ENCODE measurements at places on chromosomes 7 and 10. TPM values are rescaled to one million over a fixed set of nuclear protein-coding genes. Genes with fewer than 3 reads are reported as not detected.

DNA sequence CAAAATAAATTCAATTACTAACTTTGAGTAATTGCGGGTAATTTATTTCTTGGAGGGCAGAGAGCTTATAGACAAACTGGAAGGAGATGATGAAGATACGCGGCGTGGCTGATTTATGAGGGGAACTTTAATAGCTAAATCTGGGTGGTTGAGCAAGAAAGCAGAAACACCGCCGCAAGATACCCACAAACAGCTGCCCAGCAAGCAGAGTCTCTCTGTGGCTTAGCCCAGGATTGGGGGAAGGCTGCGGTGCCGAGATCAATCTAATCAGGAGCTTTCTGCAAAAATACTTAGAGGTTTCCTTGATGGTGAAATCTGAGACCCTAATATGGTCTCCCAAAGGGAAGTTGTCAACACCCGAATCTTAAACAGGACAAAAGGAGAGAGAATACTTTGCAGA lies 94.9 kb upstream of the MGMT start:
- DNase-seq = no peak

DNA sequence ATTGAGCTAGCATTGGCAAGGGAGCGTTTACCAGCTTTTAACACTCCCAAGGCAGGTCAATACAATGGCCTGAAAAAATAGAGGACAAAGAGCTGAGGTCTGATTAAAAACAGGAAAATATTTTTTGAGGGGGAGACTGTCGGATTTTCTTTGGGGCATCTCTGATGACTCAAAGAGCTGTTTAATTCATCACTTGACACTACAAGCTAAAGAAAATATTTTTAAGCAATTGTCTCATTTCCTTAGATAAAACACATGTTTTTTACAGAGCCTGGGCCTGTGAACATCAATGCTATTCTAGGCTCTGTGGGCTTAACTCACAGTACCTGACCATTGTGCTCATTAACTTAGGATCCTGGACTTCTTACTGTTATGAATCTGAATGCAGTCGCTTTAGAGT lies 100.8 kb downstream of the NRP1 start:
- DNase-seq = no peak

GRCh38 chr10:52098130-52098529 lies 216.0 kb upstream of the DKK1 start:
- DNase-seq = no peak

DNA sequence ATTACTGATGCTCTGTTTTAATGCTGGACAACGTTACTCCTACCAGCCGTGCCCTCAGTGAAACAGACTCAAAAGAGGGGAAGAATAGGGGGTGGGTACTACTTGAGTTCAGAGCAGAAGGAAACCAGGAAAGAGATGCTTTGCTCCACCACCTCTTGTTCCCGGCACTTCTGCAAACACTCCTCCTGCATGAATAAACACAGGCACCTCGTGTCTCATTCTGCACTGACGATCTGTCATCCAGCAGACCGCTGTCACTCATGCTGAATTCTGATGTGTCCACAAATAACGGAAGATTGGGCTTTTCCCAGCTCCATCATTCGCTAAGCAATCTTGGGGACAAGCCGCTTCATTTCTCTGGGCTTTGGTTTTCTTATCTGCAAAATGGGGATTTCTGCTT lies 26.7 kb downstream of the YWHAG start:
- DNase-seq = no peak

GRCh38 chr10:75261813-75262705 lies 26.3 kb upstream of the COMTD1 start:
- DNase-seq = no peak

DNA sequence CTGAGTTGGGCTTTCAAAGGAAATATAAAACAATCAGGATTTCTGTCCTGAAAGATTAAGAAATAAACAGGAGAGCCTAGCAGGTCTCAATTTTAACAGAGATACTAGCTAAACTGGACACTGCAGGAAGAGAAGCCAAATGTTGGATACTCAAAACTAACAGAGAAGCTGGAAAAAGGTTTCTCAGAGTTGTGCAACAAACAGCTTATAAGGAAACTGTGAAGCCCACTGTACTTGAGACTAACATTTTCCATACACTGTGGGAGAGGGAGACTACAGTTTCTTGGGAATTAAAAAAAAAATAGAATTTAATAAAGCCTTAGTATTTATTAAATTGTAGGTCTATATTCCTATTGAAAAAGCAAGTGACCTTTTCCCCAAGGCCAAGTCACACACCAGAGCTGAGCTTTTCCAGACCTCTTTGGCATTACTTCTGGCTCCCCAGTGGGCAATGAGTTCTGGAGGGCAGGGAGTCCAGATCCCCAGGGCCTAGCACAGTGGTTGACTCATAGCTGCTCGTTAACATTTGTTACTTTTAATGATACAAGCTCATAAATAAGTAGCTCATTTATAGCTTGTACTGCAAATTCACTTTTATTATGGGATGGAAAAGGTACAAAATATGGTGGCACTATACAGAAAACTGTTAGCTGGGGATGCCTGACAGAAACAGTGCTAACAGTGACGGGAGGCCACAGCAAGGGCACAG lies 68.3 kb downstream of the MINDY3 start:
- DNase-seq = no peak

- no peak for DNase-seq
Measured at GRCh38 chr7:82602066-82602465, 158.5 kb upstream of the CACNA2D1 start.

- DNase-seq = no peak
Measured at GRCh38 chr7:78127009-78127408, 328.4 kb downstream of the PHTF2 start.

DNA sequence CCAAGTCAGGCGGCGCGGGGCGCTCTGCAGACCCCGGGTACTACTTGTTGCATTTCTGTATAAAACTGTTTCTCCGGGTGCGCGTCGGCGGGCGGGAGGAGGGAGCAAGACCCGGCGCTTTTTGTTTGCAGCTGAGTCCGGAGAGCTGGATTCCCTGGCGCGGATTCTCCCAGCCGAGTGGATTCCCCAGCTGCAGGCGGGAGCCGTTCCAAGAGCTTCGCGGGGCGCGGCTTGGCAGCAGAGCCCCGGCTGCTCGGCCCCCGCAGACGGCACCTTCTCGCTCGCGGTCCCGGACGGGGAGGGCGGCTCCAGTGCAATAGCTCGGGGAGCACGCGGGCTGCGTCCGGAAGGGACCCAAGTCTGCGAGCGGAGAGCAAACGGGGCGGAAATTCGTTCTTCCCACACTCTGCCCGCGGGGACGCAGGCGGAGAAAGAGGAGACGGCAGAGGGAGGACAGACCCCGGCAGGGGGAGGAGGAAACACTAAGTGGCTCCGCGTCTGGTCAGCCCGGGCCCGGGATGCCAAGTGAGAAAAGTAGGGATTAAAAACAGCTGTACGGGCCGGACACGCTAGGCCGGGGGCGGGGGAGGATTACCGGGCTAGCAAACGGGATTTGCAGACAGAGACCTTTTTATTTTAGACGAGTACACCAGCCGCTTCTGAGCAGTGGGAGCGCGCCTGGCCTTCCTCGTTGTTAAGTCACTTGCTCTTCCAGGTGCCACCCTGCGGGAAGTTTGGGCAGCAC lies at the start of gene TRIL:
Gene TRIL (minus strand): TSS at position 96 of the 745 bp plus-strand sequence. CDS start 284 bp downstream, outside the sequence.
- DNase-seq = no peak

GRCh38 chr7:100891568-100892247 lies 2.2 kb upstream of the UFSP1 start:
- no peak for DNase-seq

DNA sequence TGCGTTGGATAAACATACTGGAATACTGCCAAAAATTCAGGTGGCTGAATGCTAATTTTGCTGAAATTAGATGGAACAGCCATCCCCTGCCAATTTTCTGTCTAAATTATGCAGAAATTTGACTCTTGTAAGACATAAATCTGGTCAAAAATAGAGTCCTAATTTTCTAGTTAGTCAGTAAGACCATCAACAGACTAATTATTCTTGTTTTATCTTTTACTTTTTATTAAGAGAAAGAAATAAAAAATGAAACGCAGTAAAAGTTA lies 110.3 kb upstream of the GATA3 start:
- no peak for DNase-seq

GRCh38 chr10:131746241-131746711 lies 154.5 kb upstream of the PPP2R2D start:
- no peak for DNase-seq

GRCh38 chr10:88996927-88997326 lies 6.3 kb downstream of the FAS start:
- no peak for DNase-seq

- no peak for DNase-seq
Measured at GRCh38 chr7:150965273-150965830, 12.8 kb downstream of the KCNH2 start.

DNA sequence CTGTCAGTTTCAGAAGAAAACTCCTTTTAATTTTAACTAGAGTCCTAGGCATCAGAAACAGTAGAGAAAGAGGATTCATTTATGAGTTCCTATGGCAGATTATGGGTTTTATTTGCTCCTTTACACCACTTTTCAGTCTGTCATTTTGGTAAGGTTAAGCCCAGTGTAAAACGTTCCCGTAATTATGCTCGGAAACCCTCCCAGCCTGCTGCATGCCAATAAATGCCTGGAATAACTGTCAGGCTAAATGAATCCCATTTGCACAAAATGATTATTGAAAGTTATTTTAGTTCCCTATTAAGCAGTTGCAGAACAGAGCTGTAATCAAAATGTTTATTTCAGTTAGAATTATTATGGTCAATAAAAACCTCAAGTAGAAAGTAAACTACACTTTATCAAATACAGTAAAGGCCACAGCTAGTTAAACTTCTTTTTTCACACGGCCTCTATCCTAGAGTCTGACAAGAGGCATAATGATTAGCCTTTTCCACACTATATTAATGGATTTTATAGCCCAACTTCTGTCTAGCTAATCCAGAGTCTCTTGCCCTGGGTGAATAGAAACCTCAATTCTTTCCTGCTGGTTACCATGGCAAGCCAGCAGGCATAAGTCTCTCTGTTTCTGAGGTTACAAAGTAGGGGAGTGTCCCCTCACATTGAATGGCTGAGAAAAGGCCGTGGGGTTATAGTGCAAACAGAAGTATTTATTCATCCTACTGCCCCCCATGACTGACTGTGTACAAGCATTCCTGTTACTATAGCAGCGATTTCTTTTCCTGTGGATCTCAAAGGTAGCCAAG lies 80.8 kb upstream of the NPVF start:
- no peak for DNase-seq

DNA sequence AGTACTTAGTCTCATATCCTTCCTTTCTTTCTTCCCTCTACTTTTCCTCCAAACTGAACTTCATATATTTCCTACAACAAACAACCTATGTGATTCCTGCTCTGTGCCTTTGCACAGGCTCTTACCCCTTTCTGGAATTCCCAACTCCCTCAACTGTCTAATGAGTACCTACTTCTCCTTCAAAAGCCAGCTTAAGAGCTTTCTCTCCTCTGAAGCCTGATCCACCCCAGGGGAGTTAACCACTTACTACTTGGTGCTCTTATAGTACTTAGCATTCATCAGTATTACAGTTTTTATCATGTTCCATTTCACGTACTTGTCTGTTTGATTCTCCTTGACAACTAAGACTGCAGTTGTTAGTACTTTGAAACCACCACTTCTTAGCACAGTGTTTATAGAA lies 246.1 kb downstream of the LRRTM3 start:
- DNase-seq = no peak

- no peak for DNase-seq
Measured at GRCh38 chr10:26700884-26701630, 3.6 kb downstream of the PDSS1 start.

- DNase-seq = no peak
Measured at GRCh38 chr10:9786576-9786975, 1231.1 kb upstream of the CELF2 start.

GRCh38 chr7:75033064-75033463 lies 40.5 kb downstream of the RCC1L start:
- DNase-seq = no peak

DNA sequence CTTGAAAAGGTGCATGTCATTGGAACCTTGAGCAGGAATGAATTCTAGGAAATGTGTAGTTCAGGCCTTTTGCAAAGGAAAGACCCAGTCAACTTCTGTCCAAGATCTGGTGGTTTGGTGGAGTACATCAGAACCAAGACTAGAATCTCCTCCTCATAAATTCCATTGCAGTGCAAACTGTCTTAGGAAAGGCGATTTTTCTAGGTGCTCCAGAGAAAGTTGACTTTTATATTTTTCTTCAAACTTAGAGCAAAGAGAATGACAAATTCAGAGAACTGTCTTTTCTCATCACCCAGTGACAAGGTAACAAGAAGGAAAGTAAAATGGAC lies 50.0 kb downstream of the PRTFDC1 start:
- DNase-seq = no peak

DNA sequence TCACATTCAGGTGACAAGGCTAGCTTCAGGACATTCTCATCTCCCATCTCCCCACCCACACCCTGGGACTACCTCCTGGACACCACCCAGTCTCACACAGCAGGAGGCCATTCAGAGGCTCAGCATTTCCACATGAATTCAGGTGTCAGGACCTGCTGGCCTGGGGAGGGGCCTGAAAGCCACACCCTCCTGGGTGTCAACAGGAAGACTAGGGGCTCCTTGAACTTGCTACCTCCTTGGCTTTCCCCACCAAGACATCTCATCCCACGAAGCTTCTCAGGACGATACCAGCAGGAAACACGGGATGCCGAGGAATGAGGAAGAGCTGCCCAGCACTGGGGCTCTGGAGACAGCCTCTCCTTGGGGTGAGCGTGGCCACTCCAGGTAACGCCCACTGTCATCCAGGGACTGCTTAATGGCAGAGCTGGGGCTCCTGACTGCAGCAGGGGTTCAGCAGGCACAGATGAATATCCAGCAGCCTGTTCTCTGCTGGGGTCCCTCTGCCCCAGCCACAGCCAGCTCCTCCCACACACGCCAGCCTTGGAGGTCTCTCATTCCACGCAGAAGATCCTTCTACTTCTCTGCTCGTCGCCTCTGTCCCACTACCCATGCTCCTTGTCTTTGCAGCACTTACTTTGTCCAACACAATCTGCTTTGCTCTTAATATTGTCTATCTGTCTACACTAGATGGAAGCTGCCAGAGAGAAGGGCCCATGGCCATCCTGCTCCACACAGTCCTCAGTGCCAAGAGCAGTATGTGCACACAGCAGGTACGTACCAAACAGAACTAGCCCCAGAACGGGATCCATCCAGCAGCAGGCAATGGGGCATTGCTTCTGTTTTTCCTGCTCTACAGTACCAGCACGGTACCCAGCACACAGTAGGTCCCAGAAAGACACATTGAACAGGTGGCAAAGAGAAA lies 88.7 kb downstream of the FAM53B start:
- no peak for DNase-seq

DNA sequence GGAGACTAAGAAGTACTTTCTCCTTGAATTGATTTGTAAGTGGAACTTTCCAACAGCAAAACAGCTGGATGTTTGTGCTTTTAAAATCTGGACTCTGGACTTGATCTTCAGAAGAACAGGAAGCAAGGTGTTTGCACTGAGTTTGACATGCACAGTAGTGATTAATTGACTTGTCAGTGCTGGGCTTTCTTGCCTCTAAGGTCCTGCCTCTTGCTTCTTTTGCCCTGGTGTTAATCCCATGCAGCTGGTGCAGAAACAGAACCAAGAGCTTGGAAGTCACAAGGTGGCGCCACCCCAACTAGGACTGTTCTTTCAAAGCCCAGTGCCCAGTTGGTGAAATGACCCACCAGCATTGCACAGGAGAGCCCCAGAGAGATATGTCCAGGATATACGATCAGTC lies 66.8 kb upstream of the SEPHS1 start:
- DNase-seq = no peak

GRCh38 chr7:150755473-150756099 lies 18.4 kb downstream of the GIMAP5 start:
- no peak for DNase-seq

The CALHM1 gene
- total RNA-seq = not detected

The CLDN15 gene
- 8.6 TPM for total RNA-seq

The CLEC2L gene
- not detected for total RNA-seq

The ADIRF gene
- total RNA-seq = 374 TPM

The NPTX2 gene
- 13.0 TPM for total RNA-seq

The CFTR gene
- not detected for total RNA-seq

The MMP21 gene
- not detected for total RNA-seq

Data from vagina (tissue), 2 donors.